Stimulated activated CD8-positive, alpha-beta memory T cell treated with anti-CD3 and anti-CD28 coated beads, Interleukin-12 subunit alpha, Interleukin-12 subunit beta, amount 100 ng/mL, for 4 hours (primary cell): ENCODE measurements at places on chromosomes 4 and X.

DNA sequence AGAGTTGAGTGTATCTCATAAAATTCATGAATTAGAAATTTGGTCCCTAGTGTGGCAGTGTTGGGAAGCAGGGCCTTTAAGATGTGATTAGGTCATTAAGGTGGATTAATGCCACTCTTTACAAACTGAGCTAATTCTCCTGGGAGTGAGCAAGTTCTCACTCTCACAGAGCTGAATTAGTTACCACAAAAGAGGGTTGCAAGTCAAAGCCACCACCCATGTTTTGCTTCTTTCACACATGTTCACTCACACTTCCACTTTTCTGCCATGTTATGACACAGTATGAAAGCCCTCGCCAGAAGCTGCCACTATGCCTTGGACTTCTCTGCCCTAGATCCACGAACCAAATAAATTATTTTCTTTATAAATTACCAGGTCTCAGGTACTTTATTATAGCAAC is 332.1 kb downstream of the ARAP2 start:
- no peak for DNase-seq

DNA sequence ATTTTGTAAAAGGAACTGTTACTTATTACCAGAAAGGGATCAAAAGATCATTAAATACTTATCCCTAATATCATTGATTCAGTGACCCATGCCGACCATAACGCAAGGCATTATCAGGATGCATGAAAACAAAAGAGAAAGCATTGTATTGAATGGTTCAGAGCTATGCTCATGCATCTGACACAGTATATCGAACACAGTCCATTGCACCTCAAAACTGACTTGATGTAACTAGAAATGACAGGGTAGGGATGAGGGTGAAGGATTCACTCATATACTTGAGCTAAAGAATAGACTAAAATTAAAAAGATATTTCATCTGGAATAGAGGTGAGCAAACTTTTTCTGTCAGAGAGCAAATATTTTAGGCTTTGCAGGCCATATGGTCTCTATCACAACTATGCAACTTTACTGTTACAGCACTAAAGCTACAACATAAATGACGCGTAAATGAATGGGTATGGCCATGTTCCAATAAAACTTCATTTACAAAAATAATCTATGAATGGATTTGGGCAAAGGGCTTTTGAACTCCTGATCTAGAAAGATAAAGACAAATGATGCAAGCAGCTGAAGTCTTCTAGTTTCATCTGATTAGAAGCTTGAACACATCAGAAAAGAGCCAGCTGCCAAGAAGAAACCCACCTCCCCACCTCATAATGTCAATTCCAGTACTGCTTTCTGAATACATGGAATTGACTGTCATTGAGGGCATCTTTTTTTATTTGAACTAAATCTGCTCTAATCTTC is 12.9 kb upstream of the SPP1 start:
- DNase-seq, result no peak

DNA sequence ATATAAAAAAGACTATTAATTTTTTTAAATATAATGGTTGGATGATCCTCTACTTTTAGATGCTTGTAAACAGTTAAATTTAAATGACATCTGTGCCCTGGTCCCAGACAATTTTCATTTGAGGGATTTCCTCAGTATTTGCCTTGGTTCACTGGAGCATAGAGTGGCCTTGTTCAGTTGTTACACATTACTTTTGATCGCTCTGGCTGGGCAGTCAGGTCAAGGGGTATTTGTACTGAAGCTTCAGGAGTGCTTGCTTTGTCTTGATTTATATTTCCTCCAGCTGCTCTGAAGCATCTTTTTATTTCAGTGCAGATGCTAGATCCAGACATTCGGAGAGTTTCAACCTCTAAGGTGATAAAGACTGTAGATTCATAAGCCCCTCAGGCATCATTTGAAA is 50.0 kb downstream of the COMMD8 start:
- DNase-seq, result no peak

DNA sequence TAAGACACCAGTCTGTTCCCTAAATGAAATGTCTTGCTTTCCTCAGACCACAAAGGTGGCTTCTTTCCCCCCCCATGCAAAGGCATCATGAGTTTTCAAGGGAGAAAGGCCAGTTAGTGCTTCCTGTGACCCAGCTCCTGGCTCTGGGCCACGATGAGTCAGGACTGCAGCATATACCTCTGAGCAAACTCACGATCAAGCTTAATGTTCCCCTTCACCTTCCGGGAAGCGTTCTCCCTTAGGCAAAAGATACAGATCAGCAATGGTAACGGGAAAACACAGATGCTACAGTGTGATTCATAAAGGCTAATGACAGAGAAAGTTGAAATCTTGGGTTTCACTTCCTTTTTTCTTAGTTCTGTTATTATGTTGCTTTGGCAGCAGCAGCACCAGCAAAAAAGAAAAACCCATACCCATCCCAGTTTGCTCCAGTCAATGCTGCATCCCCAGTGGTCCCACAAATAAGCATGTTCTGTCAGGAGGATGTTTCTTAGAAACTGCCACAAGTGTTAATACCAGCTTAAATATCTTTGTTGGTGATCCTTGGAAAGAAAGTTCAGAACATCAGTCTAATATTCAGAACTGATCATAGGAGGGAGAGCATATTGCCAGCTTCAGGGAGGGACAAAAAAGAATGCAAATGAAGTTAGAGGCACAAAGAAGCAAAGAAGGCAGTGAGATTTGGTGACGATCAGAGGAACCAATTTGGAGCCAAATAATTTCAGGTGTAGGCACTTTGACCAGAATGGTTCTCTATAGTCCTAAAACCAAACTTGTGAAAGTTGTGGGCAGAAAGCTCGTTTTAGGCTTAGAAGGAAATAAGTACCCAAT is 41.2 kb downstream of the LONRF3 start:
- DNase-seq, result no peak

DNA sequence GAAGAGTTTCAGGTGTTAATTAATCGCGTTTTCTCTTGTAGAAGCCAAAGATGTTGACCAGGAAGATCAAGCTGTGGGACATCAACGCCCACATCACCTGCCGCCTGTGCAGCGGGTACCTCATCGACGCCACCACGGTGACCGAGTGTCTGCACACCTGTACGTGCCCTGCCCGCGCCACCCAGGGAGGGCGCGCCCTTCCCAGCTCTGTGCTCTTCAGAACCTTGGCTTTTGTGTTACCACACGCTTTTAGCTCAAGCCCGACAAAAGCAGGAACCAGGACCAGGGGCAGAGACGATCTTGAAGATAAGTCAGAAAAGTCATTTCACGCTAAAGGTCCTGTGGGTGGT is 28.0 kb downstream of the PCGF3 start:
- no peak for DNase-seq

- DNase-seq, result no peak
These were observed 23.7 kb upstream of the CLDN34 start for GRCh38 chrX:9943420-9943819.

DNA sequence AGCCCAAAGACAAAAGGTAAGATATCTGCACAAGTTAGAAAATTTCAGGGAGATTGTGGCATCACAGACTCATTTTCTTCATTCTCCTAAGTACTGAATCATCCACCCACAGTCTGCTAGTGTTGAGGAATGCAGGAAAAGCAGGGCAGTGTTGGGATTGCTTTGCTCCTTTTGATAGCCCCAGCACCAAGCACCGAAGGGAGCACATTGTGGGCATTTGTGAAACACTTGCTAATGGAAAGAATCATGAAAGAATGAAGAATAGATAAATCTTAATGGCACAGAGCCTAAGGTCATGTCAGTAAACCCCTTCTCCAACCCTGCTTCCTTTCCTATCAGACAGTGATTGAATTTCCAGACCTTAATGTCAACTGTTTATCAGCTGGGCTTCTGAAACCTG is 103.1 kb upstream of the GPRIN3 start:
- no peak for DNase-seq

GRCh38 chr4:948101-948935 is 16.1 kb downstream of the TMEM175 start:
- DNase-seq, result no peak

DNA sequence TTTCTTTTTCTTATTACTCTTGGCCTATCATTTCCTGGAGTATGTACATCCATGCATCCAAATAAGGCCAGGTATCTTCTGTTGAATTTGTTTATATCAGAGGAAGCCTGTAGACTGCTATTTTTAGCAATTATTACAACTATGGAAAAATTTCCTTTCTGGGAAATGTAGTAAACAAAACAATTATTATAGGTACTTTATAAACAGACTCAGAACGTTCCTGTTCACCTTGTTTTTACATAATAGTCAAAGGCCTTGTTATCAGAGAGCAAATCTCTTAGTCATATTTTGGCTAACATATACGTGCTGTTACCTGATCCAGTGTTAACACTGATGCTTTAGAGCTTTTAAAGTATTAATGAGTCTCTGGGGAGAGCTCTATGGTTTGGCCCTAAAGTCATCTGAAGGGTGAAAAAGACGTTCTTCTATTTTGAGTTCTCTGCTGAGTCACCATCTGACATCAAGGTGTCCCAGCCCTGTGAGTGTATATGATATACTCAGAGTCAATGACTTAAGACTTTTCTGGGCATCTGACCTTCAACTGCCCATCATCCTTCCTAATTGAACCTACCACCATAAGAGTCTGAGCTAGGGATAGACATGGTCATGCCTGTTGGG is 7.3 kb downstream of the SPARCL1 start:
- DNase-seq, result no peak

GRCh38 chr4:145552181-145552822 is 66.9 kb upstream of the MMAA start:
- no peak for DNase-seq

DNA sequence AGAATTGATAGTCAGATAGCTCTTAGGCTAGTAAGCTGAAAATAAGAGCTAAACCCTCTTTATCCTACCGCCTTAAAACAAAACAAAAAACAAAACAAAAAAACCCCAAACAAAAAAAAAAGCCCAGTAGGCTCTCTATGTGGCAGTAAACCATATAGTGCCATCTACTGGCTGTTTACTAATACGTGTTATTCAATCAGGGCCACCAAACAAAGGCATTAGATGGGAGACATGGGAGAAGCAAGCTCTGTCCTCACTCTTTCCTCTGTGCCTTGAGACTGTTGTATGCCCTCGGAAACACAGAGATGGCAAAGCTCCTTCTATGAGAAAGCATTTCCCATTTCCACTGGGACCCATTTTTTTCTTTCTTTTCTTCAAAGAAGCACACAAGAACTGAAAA is 148.8 kb upstream of the MID1 start:
- DNase-seq, result no peak

- DNase-seq, result no peak
These were observed 35.5 kb downstream of the MSN start for GRCh38 chrX:65702956-65703355.

GRCh38 chrX:71606536-71607216 is 11.6 kb downstream of the CXCR3 start:
- DNase-seq, result no peak

GRCh38 chr4:122819708-122820449 is 6.8 kb upstream of the FGF2 start:
- no peak for DNase-seq

DNA sequence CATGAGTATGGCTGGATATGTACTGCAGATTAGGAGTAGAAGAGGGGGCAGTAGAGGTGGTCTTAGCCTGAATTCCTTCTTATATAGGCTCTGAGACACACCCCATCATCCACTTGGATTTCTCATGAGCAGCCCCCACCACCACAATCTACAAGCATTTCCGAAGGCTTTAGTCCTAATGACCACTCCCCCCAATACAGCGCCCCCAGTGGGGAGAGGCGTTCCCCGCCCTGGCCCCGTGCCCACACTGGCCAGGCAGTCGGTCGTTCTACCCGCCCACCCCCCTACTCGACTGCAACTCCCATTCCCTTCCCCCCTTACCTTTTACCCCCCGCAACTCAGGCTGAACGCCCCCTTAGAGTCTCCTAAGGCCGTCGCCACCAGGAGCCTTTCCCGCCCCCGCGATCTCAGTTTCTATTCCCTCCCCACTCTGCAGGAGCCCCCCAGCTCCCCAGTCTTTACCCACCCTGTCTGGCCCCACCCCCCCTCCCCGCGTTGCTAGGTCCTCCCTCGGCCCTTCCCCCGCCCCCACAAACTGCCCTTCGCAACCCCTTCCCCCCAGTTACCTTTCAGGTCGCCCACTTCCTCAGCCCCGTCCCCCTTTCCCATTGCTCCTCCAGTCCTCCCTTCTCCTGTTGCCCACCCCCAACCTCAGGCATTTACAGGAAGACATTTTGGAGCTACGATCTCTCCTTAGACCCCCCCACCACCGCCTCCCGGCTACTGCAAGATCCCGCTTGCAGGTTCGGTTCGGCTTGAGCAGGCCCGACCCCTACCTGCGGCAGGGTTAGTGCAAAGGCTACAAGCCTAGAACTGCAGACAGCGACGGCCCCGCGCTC is 468 bp downstream of the ZMYM3 start:
- DNase-seq, result no peak

DNA sequence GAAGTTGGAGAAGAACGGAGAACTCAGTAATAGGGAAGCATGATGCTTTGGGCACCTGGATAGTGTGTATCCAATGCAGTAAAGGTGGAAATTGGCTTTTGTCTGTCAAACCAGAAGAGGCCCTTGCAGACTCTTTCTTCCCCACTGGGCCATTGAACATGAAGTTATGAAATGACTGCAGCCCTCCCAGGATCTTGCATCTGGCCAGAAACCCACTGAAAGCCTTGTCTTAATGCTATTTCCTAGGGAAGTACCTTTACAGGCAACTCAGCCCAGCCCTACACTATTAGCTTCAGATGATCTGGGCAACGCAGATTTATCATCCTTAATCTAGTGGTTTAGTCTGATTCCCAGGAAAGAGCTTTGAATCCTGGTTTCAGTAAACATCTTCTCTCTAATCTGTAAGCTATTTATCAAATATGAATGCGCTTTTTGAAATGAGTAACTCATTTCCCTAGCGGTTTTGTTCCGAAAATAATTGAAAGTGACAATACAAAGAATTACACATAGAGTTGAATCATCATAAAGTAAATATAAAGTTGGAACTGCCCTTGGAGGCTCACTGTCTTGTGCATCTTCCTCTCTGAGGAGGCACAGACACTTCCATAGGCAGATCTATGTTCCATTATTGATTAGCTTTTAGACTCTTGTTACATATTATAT is 464.1 kb downstream of the IDS start:
- DNase-seq, result no peak

DNA sequence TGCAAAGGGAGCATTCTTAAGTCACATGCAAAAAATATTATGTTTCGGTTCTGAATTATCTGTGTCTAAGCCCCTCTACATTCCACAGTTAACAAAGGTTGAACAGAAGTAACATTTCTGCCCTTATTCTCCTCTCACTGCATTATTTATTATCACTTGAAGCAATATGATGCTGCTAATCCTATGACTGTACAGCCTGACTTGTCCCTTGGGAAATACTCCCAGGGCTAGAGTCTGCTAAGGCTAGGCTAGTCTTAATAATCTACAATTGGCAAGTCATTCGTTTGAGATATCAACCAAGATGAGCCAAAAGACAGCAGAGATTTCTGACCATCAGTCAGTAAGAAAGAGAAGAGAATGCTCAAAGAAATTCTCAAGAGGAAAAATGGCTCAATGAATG is 226.9 kb upstream of the HCCS start:
- no peak for DNase-seq

DNA sequence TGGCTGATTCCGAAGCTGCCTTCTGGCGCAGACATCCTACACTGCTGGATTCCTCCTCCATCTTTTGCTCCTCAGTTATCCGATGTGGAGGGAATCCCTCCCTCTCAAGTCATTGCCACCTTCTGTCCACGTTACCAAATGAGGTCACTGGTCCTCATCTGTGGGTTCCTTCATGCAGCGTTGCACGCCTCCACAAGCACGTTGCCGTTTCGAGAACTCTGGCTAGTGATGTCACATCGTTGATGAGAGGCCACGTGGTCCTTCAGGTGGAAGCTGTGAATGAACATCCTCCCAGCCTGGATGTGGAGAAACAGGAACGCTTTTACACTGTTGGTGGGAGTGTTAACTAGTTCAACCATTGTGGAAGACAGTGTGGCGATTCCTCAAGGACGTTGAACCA is 323.2 kb downstream of the DHRSX start:
- no peak for DNase-seq
